Right lobe of liver (tissue), 6 donors: ENCODE measurements at places on chromosomes 6 and 20. TPM values are rescaled to one million over a fixed set of nuclear protein-coding genes. Genes with fewer than 3 reads are reported as not detected.

RGS17 gene
- not detected for total RNA-seq

DNA sequence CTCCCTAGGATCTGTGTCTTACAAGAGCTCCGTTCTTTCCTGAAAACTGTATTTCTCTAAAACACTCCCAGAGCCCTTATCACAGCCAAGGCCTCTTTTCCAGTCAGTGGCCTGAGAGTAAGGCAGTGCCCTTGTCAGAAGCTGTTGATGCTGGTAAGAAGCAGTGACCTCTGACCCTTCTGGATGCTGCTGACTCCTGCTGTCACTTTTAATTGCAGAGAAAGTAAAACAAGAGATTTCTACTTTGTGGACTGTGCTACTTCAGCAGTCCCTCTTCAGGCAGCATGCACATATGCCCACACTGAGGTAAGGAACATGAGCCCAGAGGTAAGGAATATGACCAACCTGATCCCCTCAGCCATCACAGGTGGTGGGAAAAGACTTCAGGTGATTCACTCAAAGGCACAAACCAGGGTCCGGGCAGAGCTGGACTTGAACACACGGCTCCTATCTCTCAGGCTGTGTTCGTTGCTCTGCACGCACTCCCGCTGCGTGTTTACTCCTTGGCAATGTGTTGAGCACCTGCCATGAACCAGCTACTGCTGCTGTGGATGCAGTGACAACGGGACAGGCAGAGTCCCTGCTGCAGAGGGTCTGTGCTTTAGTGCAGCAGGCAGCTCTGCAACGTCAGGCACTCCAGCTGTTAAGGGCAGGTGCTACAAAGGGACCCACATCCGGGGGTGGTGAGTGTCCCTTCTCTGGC lies 201.9 kb upstream of the CST7 start:
- no peak for DNase-seq

HLA-A gene
- total RNA-seq: 269 TPM

RAB23 gene
- 3.1 TPM for total RNA-seq

TMEM244 gene
- not detected for total RNA-seq

PACSIN1 gene
- 0.05 TPM for total RNA-seq

LAMA2 gene
- 3.6 TPM for total RNA-seq
